ENCODE measurements at places on chromosomes 5 and 9.

- peak; percentile 72 for DNase-seq
Observed at GRCh38 chr5:135135530-135136226, 101.7 kb upstream of the PITX1 start.

DNA sequence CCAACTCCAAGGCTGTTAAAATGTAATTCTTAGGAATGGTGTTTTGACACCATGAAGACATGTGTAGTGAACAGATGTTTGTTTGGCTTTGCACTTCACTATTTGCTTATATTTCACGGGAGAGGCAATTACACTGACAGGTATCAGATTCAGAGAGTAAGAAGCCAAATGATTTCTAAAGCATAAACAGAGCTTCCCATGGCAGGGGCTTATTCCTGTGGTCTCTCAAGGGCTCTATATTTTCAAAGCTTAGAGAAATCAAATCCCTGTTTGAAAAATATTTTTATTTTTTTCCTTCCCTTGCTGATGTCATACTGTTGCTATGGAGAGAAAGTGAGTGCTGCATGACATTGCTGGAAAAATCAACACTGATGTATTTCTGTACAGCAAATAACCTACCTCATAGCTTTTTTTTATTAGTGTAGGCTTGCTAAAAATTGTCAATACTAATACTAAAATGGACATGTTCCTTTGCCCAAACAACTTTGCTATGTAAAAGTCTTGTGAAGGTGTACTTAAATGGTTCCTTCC lies 161.4 kb downstream of the GIN1 start:
- peak; percentile 20 for DNase-seq

GRCh38 chr5:119022017-119022745 lies 33.8 kb upstream of the DTWD2 start:
- DNase-seq: peak; percentile 58

- DNase-seq: no peak
Observed at GRCh38 chr9:91163773-91164471, 197.8 kb downstream of the AUH start.

DNA sequence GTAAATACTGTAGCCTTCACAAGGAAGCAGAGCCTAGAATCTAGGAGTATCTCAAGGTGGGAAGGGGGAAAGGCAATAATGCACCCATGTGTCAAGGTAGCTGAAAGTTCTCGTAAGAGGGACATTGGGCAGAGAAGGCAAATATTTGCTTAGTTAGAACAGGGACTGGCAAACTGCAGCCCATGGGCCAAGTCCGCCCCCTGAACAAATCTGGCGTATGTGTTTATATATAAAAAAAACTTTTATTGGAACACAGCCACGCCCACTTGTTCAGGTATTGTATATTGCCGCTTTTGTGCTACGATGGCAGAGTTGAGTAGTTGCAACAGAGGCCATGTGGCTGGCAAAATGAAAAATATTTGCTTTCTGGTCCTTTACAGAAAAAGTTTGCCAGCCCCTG lies 16.1 kb downstream of the KCNN2 start:
- no peak for DNase-seq

GRCh38 chr9:2469681-2470221 lies 151.8 kb upstream of the VLDLR start:
- DNase-seq: peak; percentile 32

- no peak for DNase-seq
Observed at GRCh38 chr5:32274548-32275395, 38.0 kb downstream of the MTMR12 start.

DNA sequence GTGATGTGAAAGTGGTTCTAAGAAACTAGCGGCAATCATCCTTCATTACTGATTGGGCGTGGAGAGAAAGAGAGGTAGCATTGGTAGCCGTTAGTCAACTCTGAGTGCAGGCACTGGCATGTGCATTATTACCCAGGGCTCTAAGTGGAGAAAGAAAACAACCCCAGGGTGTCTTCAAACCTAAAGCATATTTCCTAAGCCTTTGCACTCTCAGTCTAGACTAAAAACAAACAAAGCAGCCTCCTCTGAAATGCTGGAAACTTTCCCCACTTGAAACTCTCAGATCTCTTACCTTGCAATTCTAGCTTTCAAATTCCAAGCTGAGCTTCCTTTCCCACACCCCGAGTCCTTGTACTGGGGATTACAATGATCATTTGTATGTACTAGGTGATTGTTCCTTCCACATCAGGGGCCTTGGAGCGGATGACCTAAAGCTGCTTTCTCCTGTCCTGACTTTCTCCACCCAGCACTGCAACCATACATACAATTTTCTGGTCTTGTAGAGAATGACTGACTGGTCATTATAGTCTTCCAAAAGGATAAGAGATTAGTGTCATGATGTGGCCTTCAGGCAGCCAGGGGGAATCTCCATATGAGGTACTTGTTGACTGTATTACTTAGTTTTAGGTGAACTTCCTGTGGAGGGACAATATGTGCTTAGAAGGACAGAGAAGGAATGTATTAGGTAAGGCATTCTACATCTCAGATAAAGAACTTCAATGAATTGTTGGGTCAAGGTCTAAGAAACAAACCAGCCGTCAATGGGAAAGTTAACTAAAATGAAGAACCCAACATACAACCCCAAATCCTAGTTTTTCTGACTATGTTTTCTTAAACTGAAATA lies 98.3 kb upstream of the CDKN2B start:
- no peak for DNase-seq
